ENCODE measurements at places on chromosomes 6 and 20. TPM values are rescaled to one million over a fixed set of nuclear protein-coding genes. Genes with fewer than 3 reads are reported as not detected.
A peak's percentile ranks its signal among the peaks of the same experiment; 100 is the strongest.

MTG2 gene
- total RNA-seq, result 32.8 TPM

HBS1L gene
- total RNA-seq, result 57.4 TPM

DSP gene
- total RNA-seq, result 3.8 TPM

KCNK17 gene
- 0.79 TPM for total RNA-seq

SLC26A8 gene
- total RNA-seq, result not detected

CPXM1 gene
- total RNA-seq, result 15.3 TPM

DNA sequence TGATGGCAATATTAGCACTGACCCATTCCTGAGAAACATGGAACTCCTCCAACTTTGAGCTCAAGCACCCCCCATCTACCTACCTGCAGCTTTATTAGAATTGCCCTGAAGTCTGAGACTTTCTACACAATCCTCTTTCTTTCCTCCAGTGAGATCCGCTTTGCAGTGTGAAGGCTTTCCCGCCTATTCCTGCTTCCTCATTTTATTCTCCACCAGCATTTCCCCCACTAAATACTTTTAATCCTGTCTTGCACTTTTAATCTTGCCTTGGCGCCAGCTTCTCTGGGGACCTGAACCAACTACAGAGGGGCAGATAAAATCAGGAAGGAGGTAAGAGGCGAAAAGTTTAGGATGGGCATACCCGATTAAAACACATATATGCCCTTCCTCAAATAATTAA is 178.1 kb upstream of the PRDM1 start:
- H3K27me3 ChIP-seq, result no peaks in the 10 kb centered on the region
- DNase-seq, result no peak
- H3K36me3 ChIP-seq, result no peaks in the 10 kb centered on the region
- H3K4me1 ChIP-seq, result no peaks in the 10 kb centered on the region
- H3K4me3 ChIP-seq, result no peak overlapping the region
- H3K27ac ChIP-seq, result no peak overlapping the region

DNA sequence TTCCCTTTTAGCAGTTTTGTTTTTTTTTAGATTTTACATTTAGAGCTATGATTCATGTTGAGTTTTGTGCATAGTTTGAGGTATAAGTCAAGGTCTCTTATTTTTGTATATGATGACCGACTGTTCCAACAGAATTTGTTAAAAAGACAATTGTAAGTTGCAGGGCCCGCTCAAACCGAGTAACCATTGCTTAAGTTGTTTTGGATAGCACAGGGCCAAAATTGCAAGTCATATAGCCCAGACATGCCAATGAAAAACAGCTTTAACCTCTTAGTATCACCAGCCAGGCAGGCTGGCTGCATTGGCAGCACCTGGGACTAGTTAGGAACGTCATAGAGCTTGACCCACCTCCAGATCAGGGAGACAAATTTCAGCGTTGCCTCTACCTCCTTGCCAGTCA is 47.3 kb downstream of the PFDN4 start:
- no peaks in the 10 kb centered on the region for H3K4me1 ChIP-seq
- H3K27me3 ChIP-seq, result no peaks in the 10 kb centered on the region
- no peak overlapping the region for H3K27ac ChIP-seq
- H3K36me3 ChIP-seq, result no peaks in the 10 kb centered on the region
- H3K4me3 ChIP-seq, result no peak overlapping the region
- DNase-seq, result no peak

DNA sequence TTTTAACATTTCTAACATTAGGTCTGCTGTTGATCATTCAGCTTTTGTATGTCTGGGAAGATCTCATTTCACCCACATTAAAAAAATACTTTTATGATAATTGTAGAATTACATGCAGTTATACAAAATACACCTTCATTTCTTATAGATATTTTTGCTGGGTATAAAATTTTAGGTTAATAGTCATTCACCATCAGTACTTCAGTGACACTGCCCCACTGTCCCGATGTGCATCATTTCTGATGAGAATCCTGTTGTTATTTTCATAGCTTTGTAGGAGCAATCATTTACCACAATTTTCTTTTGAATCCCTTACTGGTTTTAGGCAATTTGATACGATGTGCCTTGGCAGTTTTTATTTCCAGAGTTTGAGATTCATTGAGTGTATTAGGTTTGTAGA is 173.6 kb downstream of the JARID2 start:
- no peaks in the 10 kb centered on the region for H3K27me3 ChIP-seq
- H3K27ac ChIP-seq, result no peak overlapping the region
- H3K4me1 ChIP-seq, result no peaks in the 10 kb centered on the region

DNA sequence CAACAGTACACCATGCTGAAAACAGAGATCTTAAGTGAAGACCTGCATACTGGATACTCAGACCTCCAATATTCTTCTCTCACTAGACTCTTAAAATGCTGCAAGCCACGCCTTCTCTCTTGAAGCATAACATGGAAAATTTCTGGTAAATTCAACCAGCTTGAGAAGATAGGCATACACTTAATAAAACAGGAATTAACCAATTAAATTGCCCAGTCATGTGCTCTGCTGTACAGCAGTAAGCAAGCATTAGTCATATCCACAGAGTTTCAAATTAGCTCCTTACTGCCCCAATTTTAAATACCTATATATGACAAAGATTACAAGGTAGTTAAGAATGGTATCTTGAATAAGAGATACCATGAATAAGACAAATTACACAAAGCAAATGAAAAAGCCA is 53.8 kb downstream of the C6orf58 start:
- H3K4me3 ChIP-seq, result no peak overlapping the region
- no peak overlapping the region for H3K27ac ChIP-seq
- H3K27me3 ChIP-seq, result no peaks in the 10 kb centered on the region
- no peak for DNase-seq
- H3K4me1 ChIP-seq, result no peaks in the 10 kb centered on the region
- no peaks in the 10 kb centered on the region for H3K36me3 ChIP-seq

DNA sequence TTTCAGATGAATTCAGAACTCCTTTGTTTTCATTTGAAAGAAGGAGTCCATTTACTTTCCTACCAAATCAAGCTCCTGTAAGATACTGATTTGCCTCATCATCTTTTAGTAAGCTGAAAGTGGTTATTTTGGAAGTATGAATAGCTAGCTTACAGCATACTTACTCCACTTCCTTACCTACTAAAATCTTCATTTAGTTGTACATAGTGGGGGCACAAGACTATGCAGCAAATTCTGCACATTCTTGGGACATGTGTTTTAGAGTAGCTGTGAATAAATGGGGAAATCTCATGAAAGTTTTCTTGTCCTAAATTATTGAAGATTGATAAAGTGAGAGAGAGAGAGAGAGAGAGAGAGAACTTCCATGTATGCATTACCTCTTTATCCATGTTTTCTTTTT is 256.3 kb downstream of the OGFRL1 start:
- H3K4me3 ChIP-seq, result no peak overlapping the region
- no peaks in the 10 kb centered on the region for H3K4me1 ChIP-seq
- no peak overlapping the region for H3K27ac ChIP-seq
- no peak for DNase-seq
- no peaks in the 10 kb centered on the region for H3K36me3 ChIP-seq

- no peak overlapping the region for H3K4me3 ChIP-seq
- no peaks in the 10 kb centered on the region for H3K4me1 ChIP-seq
- no peak for DNase-seq
- no peaks in the 10 kb centered on the region for H3K36me3 ChIP-seq
These were observed 110.9 kb upstream of the SSTR4 start for GRCh38 chr20:22924046-22924737.

- H3K4me3 ChIP-seq, result no peak overlapping the region
- no peaks in the 10 kb centered on the region for H3K4me1 ChIP-seq
- no peak for DNase-seq
- H3K27me3 ChIP-seq, result no peaks in the 10 kb centered on the region
- H3K27ac ChIP-seq, result no peak overlapping the region
- no peaks in the 10 kb centered on the region for H3K36me3 ChIP-seq
These were observed 928.7 kb upstream of the GJE1 start for GRCh38 chr6:141203902-141204575.

DNA sequence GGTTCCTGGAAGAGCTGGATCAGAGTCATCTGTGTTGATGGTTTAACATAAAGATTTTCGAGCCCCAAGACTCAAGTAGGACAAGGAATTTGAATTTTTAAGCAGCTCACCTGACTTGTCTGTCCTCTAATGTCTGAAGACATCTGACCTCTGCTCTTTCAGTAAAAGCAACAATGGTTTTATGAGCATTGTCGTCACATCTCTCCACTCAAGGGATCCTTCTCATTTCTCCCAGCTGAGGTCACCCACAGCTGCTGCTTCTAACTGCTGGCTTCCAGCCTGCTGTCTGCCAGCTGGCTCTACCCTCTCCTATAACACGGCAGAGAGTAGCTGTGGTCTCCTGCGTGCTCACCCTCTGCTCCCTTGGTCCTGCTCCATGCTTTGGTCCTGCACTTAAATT is 24.7 kb upstream of the HDAC2 start:
- H3K4me1 ChIP-seq, result no peaks in the 10 kb centered on the region
- no peaks in the 10 kb centered on the region for H3K27me3 ChIP-seq
- no peaks in the 10 kb centered on the region for H3K36me3 ChIP-seq
- no peak for DNase-seq
- no peak overlapping the region for H3K4me3 ChIP-seq
- H3K27ac ChIP-seq, result peak overlapping the region; percentile 38

GRCh38 chr20:24777746-24778145 is 171.3 kb upstream of the CST7 start:
- DNase-seq, result no peak
- no peak overlapping the region for H3K4me3 ChIP-seq
- no peaks in the 10 kb centered on the region for H3K27me3 ChIP-seq
- no peak overlapping the region for H3K27ac ChIP-seq

- no peak overlapping the region for H3K27ac ChIP-seq
- DNase-seq, result no peak
- H3K27me3 ChIP-seq, result no peaks in the 10 kb centered on the region
- H3K36me3 ChIP-seq, result no peaks in the 10 kb centered on the region
These were observed 71.5 kb upstream of the DTNBP1 start for GRCh38 chr6:15734118-15734897.

- H3K27ac ChIP-seq, result no peak overlapping the region
- no peaks in the 10 kb centered on the region for H3K27me3 ChIP-seq
- H3K4me3 ChIP-seq, result no peak overlapping the region
These were observed 872.4 kb downstream of the C6orf118 start for GRCh38 chr6:164436976-164437375.

- DNase-seq, result no peak
These were observed 83.0 kb downstream of the WDR27 start for GRCh38 chr6:169618526-169619490.

GRCh38 chr20:21516861-21517565 is 3.1 kb upstream of the NKX2-2 start:
- no peak overlapping the region for H3K27ac ChIP-seq
- H3K4me1 ChIP-seq, result peaks cover 23% of the 10 kb centered on the region
- peaks cover 6% of the 10 kb centered on the region for H3K27me3 ChIP-seq

DNA sequence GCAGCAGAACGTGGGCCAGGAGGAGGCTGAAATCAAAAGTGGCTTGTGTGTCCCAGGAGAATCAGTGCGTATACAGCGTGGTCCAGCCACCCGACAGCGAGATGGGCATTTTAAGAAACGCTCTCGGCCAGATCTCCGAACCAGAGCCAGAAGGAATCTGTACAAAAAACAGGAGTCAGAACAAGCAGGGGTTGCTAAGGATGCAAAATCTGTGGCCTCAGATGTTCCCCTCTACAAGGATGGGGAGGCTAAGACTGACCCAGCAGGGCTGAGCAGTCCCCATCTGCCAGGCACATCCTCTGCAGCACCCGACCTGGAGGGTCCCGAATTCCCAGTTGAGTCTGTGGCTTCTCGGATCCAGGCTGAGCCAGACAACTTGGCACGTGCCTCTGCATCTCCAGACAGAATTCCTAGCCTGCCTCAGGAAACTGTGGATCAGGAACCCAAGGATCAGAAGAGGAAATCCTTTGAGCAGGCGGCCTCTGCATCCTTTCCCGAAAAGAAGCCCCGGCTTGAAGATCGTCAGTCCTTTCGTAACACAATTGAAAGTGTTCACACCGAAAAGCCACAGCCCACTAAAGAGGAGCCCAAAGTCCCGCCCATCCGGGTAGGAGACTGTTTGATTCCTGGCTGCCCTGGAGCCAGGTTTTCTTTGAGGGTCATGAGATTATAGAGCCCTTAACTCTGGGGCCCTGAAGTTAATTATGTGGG is 75.3 kb downstream of the ASXL1 start:
- no peaks in the 10 kb centered on the region for H3K27me3 ChIP-seq
- no peak for DNase-seq
- no peak overlapping the region for H3K27ac ChIP-seq

GRCh38 chr6:12353731-12354130 is 63.6 kb downstream of the EDN1 start:
- H3K4me1 ChIP-seq, result no peaks in the 10 kb centered on the region
- no peaks in the 10 kb centered on the region for H3K27me3 ChIP-seq
- H3K4me3 ChIP-seq, result no peak overlapping the region
- H3K27ac ChIP-seq, result no peak overlapping the region
- H3K36me3 ChIP-seq, result no peaks in the 10 kb centered on the region

DNA sequence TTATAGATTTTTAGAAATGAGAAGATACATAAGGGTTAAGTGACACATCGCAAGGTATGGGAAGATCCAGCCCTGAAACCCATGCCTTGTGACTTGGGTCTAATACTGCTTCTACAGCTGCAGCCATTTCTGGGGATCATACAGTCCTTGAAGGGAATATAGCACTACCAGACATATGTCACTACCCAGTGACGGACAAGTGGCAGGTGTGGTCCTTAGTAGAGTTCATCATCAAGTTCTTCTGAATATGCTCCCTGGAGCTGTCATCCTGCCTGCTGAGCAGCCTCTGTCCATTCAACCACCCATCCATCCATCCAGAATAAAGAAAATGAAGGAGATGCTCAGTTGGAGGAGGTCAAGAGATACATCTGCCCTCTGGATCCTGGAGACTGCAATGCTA is 118.6 kb upstream of the ASF1A start:
- H3K27me3 ChIP-seq, result no peaks in the 10 kb centered on the region
- H3K36me3 ChIP-seq, result no peaks in the 10 kb centered on the region
- H3K27ac ChIP-seq, result no peak overlapping the region
- DNase-seq, result no peak

DNA sequence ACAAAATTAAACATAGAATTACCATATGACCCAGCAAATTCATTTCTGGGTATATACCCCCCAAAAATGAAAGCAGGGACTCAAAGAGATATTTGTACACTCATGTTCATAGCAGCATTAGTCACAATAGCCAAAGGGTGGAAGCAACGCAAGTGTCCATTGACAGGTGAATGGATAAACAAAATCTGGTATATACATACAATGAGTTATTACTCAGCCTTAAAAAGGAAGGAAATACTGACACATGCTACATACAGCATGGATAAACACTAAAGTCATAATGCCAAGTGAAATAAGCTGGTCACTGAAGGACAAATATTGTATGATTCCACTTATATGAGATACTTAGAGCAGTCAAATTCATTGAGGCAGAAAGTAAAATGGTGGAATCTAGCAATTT is 5.3 kb upstream of the STX11 start:
- no peaks in the 10 kb centered on the region for H3K36me3 ChIP-seq
- H3K27ac ChIP-seq, result no peak overlapping the region
- H3K4me3 ChIP-seq, result no peak overlapping the region
- H3K4me1 ChIP-seq, result no peaks in the 10 kb centered on the region
- no peaks in the 10 kb centered on the region for H3K27me3 ChIP-seq

DNA sequence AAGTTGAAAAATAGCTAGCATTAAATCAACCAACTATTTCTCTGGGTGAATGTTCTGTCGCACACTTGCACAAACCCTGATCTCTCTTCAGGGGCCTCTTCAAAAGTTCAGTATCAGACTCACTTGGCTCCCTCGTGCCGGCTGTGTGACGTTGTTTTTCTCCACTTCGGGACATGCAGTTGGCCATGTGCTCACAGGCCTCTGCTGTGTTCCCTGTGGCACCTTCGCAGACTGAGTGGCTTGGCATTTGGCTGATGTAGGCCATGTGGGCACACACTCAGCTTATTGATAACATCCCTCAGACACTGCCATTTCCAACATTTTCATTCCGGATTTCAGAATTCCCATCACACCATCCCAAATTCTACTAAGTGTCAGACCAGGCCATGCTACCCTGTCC is 49.3 kb downstream of the PACRG start:
- no peak overlapping the region for H3K27ac ChIP-seq
- H3K27me3 ChIP-seq, result no peaks in the 10 kb centered on the region
- DNase-seq, result no peak
- no peaks in the 10 kb centered on the region for H3K36me3 ChIP-seq
- H3K4me3 ChIP-seq, result no peak overlapping the region
